ENCODE measurements at places on chromosomes 2 and 18.

- no peak for DNase-seq
Measured at GRCh38 chr2:178870703-178871102, 63.5 kb upstream of the TTN start.

DNA sequence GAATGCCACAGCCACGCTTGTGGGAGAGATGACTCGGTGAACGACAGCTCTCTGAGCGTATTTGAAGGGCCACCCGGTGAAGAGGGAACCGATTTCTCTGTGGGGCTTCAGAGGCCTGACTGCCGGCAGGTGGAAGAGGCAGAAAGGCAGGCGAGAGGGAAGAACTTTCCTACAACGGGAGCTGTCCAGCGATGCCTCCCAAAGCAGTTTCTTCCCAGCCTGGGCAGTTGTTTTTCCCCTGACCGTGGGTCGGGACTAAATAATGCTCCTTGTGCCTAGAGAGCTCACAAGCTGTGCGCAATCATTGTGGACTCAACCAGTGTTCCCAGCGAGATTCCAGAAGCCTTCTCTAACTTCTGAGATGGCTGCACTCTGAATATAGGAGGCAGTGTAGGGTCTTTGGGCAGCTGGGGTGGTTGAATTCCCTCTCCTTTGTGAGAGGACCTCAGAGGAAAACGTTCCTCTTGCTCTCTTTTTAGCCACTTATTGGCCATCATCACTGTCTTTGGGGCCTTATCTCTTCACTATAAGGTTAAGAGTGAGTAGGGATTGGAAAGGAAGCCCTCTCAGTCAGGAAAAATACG, 710 bp downstream of the SEC11C start:
- no peak for DNase-seq

GRCh38 chr2:74845217-74845751, 11.4 kb downstream of the HK2 start:
- peak; percentile 6 for DNase-seq

DNA sequence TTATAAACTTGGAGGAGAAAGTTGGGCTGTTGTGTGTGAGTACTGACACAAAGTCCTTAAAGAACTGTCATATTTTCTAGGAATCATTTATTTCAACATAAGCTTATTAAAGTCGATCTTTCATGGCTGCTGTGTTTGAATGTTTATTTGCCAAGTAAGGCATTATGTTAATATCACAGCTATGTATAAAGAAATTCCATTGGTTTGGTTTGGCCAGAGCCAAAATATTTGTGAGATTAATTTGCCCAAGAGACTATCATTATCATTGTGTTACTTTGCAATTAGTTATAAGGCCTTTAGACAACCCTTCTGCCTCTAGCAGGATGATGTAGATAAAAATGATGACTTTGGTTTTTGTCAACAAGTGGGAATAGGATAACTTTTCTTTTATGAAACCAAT, 240.6 kb upstream of the NT5C1B start:
- no peak for DNase-seq

DNA sequence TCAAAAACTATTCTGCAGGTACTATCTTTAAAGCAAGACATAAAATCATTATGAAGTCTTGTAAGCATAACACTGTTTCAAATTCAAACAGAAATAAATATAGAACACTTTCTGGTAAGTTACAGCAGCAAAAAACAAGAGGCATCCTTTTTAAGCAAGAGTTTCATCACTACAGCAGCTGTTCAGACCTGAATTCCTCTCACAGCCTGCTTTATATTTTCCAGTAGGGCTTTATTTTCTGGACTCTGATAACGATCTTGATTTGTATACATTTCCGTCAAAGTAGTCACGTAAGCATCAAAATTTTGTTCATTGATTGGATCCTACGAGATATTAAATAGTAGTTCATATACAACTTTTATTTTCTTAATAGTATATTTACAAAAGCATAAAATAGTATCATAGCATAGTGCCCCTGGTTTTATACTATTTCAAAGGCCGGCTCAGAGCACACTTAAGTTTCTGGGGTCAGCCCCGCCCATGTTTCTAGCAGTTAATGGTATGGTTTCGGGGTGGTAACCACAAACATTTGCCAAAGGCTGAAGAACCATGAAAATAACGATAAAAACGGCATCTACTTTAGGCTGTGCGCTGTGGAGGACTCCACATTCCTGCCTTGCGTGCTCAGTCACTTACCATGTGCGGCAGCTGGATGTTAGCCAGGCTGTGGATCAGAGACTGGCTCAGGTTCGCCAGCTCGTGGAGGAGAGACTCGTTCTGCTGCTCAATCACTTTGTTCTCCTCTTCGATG, 47.5 kb upstream of the PXDN start:
- no peak for DNase-seq

DNA sequence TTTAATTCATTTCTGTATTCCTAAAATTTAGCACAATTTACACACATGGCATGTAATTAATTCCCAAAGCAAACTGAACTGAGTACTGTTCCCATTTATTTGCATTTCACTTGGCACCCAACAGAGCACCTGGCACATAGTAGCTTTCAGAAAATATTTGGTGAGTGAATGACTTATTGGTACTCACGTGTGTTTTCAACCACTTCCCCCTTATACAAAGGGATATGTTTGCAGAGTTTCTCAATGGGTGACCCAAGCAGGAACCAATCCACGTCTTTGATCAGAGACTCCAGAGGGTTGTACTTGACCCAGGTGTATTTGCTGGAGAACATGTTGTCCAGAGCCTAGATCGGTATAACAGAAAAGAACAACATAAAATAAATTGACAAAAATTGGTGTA, 6.6 kb downstream of the GKN2 start:
- peak; percentile 81 for DNase-seq

GRCh38 chr18:25675123-25675850, 323.3 kb upstream of the ZNF521 start:
- DNase-seq = no peak

GRCh38 chr2:85772019-85772745, 18.4 kb downstream of the ATOH8 start:
- DNase-seq = peak; percentile 93

DNA sequence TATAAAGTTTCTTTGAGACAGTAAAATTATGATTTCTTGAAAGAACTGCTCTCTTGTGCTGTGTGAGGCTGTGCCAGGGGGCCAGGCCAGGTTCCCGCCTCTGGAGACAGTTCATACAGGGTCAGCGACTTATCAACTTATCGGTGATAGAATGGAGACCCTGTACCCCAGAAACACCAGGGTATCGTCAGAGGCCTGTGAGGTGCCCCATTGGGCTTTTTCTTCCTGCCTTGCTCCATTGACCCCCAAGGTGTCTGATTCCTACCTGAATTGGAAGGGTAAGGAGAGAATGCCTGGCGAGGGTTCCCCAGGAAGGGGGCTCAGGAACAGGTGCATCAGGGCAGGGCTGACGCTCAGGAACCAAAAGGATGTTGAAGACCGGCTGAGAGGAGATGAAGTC, 4.3 kb downstream of the DLX1 start:
- no peak for DNase-seq

GRCh38 chr18:6342990-6343389, 71.7 kb downstream of the L3MBTL4 start:
- DNase-seq = no peak

- no peak for DNase-seq
Measured at GRCh38 chr2:55743583-55743982, 49.9 kb upstream of the PNPT1 start.

- no peak for DNase-seq
Measured at GRCh38 chr2:236196366-236196765, 28.2 kb upstream of the GBX2 start.

- no peak for DNase-seq
Measured at GRCh38 chr2:223319601-223320000, 267.6 kb downstream of the KCNE4 start.

DNA sequence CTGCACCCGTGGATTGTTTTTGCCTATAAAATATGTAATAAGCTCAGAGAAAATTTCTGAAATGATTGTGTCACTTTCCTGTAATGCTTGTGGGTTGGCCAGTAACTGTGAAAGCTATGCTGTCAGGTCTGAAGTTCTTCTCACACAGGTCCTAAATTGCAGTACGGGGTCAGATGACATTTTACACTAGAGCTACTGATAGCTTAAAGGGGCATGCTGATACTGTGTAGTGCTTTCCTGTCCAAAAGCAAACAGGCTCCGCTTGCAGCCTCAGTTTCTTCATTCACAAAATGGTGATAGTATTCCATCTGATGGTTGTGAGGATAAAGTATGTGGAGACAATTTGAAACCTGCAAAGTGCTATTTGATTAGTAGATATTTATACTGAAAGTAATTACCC, 7.6 kb upstream of the FARSB start:
- DNase-seq = no peak

DNA sequence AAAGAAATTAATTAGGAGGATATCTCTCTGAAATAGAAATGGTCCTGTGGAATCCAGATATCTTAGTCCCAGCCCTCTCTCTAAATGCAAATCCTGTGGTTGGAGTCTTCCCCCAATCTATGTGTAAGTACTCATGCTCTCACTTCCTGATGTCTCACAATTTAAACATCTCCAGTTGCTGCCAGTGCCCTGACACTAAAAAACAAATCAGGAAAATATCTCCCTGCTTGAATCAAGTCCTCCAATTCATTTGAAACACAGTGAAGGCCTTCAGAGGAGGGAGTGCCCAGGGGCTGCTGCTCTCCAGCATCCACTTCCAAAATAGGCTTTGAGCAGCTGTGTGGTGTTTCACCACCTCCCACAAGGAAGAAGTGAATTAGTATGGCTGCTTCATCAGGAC, 413.8 kb downstream of the RAD51AP2 start:
- DNase-seq = no peak

GRCh38 chr2:179612591-179613298, 248.7 kb downstream of the ZNF385B start:
- no peak for DNase-seq

- DNase-seq = no peak
Measured at GRCh38 chr2:196234672-196235071, 63.3 kb upstream of the STK17B start.

DNA sequence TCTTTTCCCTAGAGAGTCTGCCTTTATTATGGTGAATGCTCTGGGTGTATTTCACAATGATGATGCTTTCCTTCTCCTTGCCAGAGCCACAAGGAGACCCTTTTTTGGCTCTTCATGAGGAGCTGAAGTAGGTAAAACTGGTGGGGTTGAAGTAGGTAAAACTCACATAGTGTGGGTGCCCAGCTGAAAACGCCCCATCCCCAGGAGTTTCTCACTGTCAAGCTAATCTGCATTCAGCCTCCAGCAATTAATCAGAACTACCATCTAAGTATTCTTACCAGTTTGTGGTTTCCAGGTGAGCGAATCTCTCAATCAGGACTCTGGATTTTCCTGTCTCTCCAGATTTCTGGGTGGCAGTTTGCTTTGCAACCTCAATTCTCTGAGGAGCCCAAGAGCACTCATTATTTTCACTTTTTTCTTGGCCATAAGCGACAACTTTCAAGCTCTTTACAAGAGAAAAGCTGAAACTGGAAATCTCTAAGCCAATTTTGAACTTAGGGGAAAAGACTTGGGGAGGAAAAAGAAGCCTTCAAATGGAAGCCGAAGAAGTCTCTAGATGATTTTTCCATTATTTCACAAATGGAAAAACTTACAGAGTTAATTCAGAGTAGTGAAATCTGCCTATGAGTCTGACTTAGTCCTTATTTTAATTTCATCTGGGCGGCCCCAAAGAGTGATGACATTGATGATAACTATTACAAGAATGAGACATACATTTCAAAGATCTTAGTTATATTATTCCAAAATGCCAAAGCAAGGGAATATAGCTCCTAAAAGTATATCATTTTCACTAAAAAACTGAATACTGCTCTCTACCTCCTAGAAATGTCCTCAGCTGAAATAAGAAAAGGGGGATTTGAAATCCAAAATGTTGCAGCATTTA, 121.4 kb upstream of the MAP3K20 start:
- DNase-seq = no peak

DNA sequence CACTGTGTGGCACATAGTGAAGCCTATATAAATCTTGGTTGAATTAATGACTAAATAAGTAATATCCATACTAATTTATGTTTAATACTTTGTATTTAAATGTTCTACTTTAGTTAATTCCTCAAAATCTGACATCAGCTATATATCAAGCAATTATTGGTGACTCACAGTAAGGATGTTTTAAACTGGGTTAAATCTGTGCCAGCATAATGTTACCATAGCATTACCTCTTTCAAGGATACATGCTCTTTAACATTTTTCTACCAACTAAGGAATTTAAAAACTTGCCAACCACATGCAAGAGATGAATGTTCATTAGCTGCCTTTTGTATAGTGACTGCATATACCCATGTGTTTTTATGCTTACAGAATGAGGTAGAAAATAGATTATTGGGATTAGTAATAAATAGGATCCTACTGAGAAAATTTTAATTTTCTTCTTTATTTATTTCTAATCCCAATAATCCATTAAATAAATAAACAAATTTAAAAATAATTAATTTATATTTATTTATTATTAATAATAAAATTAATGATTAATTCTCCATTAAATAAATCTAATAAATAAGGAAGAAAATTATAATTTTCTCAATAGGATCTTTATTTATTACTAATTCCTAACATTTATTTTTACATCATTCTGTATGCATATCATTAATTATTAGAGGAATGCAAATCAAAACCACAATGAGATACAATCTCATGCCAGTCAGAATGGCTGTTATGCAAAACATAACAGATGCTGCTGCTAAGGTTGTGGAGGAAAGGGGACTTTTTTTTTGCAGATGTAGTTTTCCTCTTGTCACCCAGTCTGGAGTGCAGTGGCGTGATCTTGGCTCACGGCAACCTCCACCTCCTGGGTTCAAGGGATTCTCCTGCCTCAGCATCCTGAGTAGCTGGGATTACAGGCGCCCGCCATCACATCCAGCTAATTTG, 410.7 kb upstream of the DSEL start:
- no peak for DNase-seq

DNA sequence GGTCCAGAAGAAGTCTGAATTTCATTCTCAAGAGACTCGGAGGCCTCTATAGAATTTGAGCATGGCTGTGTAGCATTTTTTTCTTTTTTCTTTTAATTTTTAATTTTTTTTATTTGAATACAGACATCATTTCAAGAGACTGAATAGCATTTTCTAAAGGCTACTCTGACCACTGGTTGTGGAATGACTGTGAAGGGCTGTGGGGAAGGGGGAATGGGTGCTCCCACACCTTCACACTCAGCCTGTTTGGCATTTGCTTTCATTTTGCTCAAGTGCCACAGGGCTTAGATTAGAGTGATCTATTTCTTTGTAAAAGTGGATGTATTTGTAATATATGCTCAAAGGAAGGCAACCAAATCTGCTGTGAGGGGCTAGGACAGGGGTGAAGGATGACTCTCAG, 142.0 kb upstream of the SPOPL start:
- DNase-seq = no peak

Measured in NCI-H2081 treated with DMSO at 0.1 percent for 48 hours (cell line).